Panc1 (cell line): ENCODE measurements at places on chromosomes 12 and 14. TPM values are rescaled to one million over a fixed set of nuclear protein-coding genes. Genes with fewer than 3 reads are reported as not detected.

The PMCH gene
- total RNA-seq, result not detected

The KRT74 gene
- not detected for total RNA-seq

The HCAR2 gene
- total RNA-seq, result not detected

The MYBPC1 gene
- not detected for total RNA-seq

The ACYP1 gene
- total RNA-seq, result 21.3 TPM

The EGLN3 gene
- total RNA-seq, result 3.6 TPM

The SERPINA10 gene
- 0.03 TPM for total RNA-seq

The IRF9 gene
- total RNA-seq, result 24.5 TPM

The KCNC2 gene
- not detected for total RNA-seq

The PDZRN4 gene
- not detected for total RNA-seq

The NPFF gene
- total RNA-seq, result not detected

The KCNH5 gene
- total RNA-seq, result not detected
